Retina (tissue), 1 donor: ENCODE measurements at places on chromosomes 7 and 10.

GRCh38 chr10:105398202-105398601 lies 757.1 kb downstream of the SORCS3 start:
- no peak for DNase-seq

- no peak for DNase-seq
Measured at GRCh38 chr7:36765605-36766004, 41.3 kb upstream of the AOAH start.

- DNase-seq = no peak
Measured at GRCh38 chr10:8511026-8511425, 456.5 kb downstream of the GATA3 start.

- DNase-seq = no peak
Measured at GRCh38 chr10:22669163-22669711, 45.1 kb downstream of the PIP4K2A start.

GRCh38 chr10:124375353-124375614 lies 43.4 kb downstream of the OAT start:
- DNase-seq = no peak

GRCh38 chr7:157459966-157460365 lies 123.2 kb downstream of the DNAJB6 start:
- no peak for DNase-seq

DNA sequence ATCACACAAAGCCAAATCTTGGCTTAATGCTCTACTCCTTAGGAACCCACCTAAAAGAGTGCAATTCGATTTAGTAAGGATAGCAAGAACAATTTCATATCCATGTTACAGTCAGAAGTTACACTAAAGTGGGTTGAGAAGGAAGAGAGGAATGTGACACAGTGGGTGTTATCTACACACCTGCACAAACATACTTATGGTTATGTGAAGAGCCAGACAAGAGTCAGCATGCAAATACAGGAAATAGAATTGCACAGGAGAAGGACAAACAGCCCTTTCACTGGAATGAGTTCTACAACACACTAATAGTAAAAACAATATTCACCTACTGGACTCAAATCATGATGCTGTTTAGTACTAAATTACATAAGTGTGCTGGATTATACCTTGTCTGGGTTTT lies 262.8 kb downstream of the DGKB start:
- DNase-seq = no peak

DNA sequence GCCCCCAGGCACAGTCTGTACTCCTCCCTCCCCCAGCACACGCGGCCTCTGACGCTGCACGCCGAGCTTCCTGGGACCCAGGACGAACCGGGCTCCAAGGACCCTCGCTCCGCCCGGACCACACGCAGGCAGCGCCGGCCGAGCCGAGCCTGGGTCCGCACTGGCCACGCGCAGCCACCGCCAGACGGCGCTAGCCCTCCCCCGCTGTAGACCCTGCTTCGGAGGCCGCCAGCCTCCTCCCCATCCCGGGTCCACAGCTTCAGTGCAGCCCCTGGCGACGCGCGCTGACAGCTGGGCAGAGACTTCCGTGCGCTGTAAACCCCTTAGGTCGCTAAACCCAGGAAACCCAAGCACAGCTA lies 936 bp upstream of the TCERG1L start:
- DNase-seq = peak; percentile 96

- no peak for DNase-seq
Measured at GRCh38 chr7:111264981-111265380, 174.1 kb downstream of the LRRN3 start.

- DNase-seq = no peak
Measured at GRCh38 chr10:133446979-133447378, 6.8 kb upstream of the SCART1 start.

DNA sequence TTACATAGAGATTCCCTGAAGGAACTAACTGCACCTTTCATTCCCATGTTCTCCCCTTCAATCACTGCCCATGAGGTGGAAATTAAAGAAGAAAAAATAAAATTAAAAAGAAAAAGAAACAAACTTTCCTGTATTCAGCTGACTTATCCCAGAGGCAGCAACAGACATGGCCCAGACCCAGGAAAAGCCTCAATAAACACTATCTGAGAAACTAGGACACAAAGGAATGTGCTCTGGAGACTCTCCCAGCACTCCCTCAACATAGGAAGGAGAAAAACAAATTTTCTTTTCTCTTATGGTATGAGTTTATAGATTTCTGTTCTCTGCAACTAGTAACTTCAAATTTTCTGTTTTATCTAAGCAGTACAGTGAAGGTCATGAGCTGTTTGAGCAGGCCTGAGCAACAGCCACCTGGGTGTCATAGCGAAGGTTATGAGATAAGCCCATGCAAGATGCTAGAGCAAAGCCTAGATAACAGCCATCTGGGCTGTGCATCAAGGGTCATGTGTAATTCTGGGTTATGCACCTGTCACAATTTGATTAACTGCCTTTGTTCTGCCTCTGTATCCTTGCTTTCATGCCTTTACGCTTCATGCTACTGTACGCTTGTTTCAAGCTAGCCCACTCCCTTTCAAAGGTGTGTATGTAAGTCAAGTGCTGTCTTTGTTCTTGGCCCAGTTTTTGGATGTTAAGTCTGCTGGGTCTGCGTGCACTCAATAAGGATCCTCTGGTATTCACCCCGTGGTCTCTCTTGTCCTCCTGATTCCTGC lies 11.0 kb upstream of the OR6B1 start:
- DNase-seq = no peak
